ENCODE measurements at places on chromosomes 6 and 20.

GRCh38 chr20:10984913-10985312, 311.1 kb upstream of the JAG1 start:
- peak; percentile 90 for DNase-seq

DNA sequence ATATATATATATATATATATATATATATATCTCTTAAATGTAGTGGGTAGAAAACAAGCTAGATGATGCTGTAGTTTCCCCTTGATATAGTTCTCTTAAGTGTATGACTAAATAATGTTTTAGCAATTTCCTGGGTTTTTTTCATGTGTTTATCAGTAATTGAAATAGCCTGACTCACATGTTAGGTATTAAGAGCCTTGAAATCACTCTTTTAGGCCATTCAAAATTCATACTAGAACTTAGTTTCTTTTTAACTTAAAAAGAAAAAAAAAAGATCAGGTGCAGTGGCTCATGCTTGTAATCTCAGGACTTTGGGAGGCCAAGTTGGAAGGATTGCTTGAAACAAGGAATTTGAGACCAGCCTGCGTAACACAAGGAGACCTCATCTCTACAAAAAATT, 44.1 kb downstream of the NKX2-4 start:
- DNase-seq, result no peak

GRCh38 chr6:130838951-130839350, 11.7 kb downstream of the SMLR1 start:
- DNase-seq, result no peak

DNA sequence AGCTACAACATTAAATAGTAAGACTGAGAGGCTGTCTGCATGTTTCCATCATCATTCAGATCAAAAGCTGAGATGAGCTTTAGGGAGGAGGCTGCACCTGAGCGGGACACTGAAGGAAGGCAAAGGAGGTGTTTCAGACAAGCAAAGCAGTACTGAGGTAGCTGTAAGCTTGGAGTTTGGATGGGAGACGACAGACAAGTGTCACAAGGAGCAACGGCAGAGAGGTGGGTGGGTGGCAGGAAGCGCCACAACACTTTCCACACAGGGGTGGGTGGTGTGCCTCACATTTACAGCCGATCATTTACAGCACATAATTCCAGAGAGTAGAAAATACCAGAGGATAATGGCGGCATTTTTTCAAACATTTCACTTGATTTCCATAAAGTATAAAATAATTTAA, 205.5 kb upstream of the SHLD1 start:
- DNase-seq, result no peak

- no peak for DNase-seq
These were observed 20.2 kb downstream of the ZBTB46 start for GRCh38 chr20:63810730-63811490.

DNA sequence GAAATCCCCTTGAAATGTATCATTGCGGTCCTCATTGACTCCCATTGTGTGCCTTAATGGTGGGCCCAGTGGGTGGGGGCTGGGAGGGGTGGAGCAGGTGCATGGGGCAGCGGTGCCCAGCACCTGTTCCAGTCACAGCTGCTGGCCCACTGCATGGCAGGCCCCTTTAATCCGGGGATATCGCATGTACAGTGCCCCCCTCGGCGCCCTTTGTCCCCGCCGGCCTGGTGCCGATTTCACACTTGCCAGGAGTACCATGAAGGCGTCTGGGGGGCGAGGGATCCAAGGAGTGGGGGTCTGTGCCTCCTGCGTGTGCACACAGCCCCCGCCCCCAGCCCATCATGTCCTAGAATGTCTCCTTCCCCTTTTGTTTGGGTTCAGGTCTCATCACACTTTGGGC, 2.8 kb downstream of the SNAI1 start:
- no peak for DNase-seq

DNA sequence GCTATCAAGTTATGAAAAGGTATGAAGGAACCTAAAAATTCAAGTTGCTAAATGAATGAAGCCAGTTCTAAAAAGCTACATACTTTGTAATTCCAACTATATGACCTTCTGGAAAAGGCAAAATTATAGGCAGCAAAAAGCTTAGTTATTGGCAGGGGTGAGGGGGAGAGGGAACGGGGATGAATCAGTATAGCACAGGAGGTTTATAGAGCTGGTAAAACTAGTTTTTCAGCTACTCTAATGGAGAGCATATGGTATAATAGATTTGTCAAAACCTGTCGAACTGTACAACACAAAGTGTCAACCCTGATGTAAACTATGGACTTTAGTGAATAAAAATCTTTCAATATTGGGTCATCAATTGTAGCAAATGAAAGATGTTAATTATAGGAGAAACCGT, 18.7 kb downstream of the MANEA start:
- DNase-seq, result peak; percentile 47

- DNase-seq, result peak; percentile 93
These were observed 38.4 kb downstream of the RREB1 start for GRCh38 chr6:7145885-7146828.

- no peak for DNase-seq
These were observed 16.0 kb downstream of the HTR1B start for GRCh38 chr6:77447254-77447653.

- DNase-seq, result no peak
These were observed 303 bp downstream of the MBOAT1 start for GRCh38 chr6:20211941-20212391.

- no peak for DNase-seq
These were observed 3.5 kb downstream of the FOXO3 start for GRCh38 chr6:108564178-108564577.

DNA sequence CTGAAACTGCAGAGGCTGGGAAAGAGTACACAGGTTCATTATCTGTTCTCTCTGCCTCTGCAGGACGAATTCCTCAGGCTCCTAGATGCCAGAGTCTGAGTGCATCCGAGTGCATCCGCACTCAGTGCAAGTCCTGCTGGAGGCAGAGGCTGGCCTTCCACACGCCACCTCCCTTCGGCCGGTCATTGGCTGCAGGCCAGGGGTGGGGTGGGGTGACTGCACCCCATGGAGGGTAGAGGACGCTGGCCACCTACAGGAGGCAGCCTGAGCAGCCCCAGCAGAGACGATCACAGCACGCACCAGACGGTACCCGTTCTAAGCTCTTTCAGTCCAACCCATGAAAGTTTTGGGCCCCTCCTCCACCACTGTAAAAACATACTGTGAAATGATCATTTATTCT, 11.7 kb downstream of the SFT2D1 start:
- DNase-seq, result no peak

DNA sequence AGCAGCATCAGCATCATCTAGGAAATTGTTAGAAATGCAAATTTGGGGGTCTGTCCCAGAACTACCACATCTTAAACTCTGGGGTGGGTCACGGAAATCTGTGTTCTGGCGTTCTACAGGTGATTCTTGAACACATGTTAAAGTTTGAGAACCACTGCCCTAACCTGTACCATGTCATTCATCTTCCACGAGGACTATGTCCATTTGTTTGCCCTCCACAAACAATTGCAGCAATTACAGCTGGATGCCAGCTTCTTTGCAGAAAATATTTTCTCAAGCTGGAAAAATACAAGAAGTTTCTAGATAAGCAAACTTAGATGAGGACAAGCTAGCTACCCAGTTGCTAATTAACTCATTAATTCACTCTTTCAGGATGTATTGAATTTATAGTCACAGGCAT, 54.1 kb downstream of the MAFB start:
- DNase-seq, result no peak

- no peak for DNase-seq
These were observed at the start of gene CDH26 for GRCh38 chr20:59958123-59958522. CDH26 (plus strand) TSS chr20:59958423; CDS start chr20:59958727, 304 bp downstream.

DNA sequence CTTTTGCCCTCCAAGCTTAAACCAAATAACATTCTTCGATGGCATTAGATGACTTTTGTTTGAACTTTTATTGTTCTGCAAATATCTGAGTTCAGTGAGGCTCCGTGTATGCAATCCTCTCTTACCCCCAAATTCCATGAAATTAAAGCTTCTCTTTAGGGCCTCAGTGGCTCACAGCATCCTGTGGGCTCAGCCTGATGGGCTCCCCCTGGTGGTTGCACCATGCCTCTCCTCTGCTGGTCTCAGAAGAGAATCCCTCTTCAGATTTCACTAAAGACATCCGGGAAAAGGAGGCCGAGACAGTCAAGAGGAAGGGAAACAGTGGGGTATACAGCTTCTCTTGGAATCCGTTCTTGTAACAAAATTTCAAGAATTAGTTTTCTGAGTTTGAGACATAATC, 331.6 kb upstream of the NT5E start:
- no peak for DNase-seq

DNA sequence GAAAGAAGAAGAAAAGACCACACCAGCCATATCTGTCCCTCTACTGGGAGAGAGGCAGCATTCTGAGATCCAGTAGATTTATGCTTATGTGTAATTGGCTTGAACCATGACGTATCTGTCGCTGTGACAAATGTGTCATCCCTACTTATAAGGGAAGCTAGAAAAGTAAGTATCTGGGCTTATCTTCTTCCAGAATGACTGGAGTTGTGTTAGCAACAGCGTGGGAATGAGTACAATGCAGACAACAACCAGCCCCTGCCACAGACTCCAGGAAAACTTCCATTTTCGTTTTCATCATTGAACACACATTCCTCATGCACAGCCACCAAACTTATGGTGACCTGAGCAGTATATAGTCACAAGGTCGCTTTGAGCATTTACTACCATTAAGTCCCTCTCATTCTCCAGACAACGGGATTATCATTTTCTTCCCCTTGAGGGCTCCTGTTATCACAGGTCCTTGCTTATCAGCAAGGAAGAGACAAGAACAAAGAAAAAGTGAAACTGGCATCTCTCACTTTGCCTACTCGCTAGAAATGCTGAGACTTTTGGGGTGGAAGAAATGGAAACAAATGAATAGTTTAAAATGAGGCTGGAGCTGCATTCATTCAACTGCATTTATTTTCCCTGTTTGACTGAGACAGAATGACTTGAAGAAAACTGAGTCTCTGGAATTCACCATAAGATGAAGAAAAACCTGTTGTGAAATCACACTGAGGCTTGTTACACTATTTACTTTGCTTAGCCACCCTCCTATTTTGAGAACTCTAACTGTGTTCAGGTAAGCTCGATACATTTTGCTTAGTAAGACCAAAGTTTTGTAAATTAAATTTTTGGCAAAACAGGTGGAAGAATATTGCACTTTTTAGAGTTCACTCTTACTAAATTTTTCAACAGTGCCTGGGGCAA, 149.3 kb upstream of the FOXQ1 start:
- DNase-seq, result no peak
